Panc1 (cell line): ENCODE measurements at places on chromosomes 16 and 17. TPM values are rescaled to one million over a fixed set of nuclear protein-coding genes. Genes with fewer than 3 reads are reported as not detected.

GRCh38 chr17:69723316-69723715 lies 308.8 kb downstream of the MAP2K6 start:
- no peak for DNase-seq

GRCh38 chr16:88287219-88287618 lies 95.5 kb upstream of the ZNF469 start:
- no peak for DNase-seq

DNA sequence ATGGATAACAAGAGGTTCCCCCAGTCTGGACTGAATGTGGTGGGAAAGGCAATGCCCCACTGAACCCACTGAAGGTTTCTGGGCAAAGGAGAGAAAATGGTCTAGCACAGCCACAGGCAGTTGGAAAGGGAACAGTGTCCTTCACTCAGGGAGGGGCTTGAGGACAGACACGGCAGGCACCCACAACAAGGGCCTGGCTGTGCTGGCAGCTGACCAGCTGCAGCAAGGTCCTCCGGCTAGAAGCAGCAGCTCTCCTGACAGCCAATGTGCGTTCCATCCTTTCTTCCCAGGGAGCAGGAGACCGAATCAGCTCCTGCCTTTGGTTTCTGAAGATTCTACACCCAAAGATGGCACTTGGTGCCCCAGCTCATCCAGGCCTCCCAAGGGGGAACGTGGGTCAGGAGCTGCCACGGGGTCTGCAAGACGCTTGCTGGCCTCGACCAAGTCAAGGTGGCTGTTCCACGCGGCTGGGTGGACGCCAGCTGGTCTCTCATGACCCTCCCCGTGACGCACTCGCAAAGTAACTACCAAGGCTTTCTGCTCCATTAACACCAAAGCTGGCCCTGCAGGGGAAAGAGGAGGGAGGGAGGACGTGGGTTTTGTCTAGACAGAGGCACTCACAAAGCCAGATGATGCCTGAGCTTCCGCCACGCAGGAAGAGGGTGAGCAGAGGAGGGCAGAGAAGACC lies 11.1 kb downstream of the ABR start:
- DNase-seq = no peak

- no peak for DNase-seq
Observed at GRCh38 chr17:17783825-17784656, 52.7 kb downstream of the SREBF1 start.

GRCh38 chr17:77894126-77894956 lies 64.2 kb upstream of the TNRC6C start:
- DNase-seq = no peak

- DNase-seq = no peak
Observed at GRCh38 chr17:11238705-11239104, 2.3 kb upstream of the SHISA6 start.

GRCh38 chr17:31596382-31597323 lies 205.2 kb downstream of the RAB11FIP4 start:
- peak; percentile 78 for DNase-seq

GRCh38 chr17:36524428-36524876 lies 10.2 kb downstream of the MYO19 start:
- DNase-seq = no peak

DNA sequence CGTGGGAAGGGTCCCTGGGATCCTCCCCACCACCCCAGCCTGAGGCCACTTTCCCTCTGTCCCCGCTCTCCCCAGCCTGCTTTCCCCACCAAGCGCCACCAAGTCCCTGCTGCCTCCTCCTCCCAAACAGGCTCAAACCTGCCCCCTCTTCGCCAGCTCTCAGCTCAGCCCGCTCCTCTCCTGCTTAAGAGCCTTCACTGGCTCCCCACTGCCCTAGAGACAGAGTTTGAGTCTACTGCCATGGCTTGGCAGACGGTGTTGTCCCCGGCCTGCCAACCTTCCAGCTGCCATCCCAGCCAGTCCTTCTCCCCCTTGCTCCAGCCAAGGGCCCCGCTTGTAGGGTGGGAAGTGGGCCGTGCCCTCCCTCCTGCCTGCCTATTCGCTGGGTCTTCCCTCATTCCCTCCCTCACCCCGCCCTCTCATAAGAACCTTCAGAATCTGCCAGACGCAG lies 11.1 kb downstream of the IL4R start:
- DNase-seq = no peak

DNA sequence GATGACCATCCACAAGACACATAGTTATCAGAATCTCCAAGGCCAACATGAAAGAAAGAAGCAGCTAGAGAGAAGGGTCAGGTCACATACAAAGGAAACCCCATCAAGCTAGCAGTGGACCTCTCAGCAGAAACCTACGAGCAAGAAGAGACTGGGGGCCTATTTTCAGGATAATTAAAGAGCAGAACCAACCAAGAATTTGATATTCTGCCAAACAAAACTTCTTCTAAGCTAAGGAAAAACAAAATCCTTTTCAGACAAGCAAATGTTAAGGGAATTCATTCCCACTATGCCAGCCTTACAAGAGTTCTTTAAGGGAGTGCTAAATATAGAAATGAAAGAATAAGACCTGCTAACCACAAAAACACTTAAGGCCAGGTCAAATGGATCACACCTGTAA lies 47.8 kb downstream of the ITFG1 start:
- no peak for DNase-seq

- no peak for DNase-seq
Observed at GRCh38 chr16:87725596-87726235, 40.1 kb downstream of the KLHDC4 start.

DNA sequence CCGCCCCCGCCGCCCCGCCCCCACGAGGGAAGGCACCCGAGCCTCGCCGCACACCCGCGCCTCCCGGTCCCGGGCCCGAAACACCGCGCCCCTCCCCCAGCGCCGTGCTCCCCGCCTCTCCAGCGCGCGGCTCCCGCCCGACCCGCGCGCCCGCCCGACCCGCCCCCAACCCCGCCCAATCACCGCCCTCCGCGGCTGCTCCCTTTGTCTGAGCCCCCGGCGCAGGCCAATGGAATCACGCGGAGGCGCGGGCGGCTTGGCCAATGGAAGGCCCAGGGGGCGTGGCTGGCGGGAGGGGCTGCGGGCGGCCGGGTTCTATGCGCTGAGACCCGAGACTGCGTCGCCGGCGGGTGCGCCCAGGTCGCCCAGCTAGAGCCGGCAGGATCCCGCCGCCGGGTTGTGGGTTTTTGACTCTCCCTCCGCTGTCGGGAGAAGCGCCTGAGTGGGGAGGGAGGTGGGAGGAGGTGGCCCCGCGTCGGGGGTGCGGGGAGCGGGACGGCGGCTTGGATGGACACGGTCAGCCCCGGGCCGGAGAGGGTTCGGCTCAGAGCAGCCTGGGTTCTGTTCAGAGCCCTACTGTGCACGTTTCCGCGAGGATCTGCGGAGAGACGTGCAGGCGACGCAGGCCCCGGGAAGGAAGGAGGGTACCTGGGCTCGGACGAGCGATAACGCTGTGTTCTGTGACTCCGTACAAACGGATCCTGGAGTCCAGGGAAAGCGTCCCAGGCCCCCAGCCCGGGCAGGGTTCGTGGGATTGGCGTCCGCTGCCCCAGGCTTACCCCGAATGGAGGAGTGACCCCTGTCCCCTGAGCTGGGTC lies 49.0 kb upstream of the BAHCC1 start:
- no peak for DNase-seq

GRCh38 chr16:49510654-49511305 lies 137.2 kb downstream of the C16orf78 start:
- no peak for DNase-seq

DNA sequence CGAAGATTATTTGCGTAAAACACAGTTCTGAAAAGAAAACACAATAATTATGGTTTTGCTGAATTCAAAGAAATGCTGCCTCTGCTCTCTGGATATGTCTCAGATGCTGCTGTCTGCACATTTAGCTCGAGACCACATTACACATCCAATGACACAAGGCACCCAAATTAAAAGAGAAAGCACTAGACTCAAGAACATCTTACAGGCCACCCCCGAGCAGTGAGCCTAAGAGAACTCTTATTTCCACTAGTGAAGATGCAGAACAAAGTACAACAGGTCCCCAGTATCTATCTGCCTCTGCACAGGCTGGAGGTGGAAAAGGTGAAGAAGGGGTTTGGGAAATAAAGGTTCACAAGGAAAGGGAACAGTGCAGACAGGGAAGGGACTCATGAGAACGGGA lies 33.5 kb downstream of the GRB2 start:
- no peak for DNase-seq

DNA sequence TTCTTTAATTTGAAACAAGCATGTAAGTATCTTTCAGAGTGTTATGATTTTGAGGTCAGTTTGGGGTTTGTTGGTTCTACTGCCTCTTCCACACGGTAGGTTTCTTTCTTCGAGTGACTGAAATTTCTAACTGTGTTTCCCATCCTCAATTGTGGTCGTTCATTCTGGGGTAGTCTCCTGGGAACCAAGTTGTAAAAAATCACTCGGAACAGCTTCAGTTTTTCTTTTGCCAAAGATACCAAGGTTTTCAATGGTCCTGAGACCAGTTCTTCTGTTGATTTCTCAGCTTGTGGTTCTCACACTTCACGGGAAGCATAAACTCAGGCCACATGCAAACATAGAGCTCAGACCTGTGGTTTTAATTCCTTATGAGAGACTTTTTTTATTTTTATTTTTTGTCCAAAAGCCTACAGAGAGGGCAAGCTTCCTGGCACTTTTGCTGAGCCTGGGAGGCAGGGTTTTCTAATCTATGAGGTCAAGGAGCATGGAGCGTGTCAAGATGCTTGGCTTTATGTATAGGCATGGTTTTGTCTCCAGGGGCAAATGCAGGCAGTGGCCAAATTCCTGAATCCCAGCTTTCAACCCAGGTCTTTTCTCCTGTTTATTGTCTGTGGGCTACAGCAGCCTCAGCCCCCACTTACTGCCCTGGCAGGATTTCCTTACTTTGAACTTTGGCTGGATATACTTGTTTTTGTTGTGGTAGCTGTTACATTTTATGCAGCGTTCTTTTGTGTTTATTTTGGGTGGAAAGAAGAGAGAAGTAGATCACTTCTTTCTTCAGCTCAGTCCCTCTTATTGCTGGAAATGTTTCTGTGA lies 32.9 kb downstream of the HS3ST3A1 start:
- no peak for DNase-seq

DNA sequence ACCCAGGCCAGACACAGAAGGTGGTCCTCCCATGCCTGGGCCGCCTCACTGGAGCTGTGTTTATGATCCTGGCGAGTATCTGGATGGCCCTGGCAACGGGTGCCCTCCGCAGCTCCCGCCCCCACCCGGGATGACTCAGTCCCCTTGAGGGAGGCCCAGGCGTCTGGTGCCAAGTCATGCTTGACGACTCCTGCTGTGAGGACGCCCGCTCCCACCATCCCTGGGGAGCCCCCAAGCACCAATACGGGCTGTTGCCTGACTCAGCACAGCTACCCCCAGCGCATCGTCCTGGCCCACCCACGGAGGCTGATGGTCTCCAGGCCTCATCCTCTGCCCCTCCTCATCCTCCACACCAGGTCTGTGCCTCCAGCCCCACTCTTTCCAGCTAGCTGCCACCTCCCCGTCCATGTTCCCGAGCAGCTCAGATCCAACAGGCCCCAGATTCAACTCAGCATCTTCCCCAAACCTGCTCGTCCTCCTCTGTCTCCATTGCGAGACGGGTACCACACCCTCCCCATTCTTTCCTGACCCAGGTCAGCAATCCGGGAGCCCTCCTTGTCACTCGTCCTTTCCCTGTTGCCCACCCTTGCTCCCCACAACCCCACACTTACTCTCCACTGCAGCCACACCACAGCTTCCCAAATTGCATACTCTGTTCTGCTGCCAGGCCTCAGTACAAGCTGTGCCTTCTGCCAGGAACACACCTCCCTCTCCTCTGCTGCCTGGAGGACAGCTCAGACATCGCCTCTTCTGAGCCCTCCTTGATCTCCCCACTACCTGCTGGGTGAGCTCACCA lies 2.6 kb downstream of the CAMKK1 start:
- no peak for DNase-seq

DNA sequence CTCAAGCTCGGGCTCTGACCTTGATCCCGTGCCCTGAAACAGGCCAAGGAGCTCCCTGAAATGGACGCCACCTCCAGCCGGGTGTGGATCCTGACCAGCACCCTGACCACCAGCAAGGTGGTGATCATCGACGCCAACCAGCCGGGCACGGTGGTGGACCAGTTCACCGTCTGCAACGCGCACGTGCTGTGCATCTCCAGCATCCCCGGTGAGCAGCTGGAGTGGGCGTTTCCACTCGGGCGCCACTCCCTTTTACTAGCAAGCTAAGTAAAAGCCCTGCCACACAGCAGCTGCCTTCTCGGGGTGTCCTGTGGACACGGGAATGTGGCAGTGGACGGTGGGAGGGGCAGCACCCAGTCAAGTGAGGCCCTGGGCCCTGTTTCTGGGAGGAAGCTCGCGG lies 6.4 kb downstream of the NME3 start:
- no peak for DNase-seq

- no peak for DNase-seq
Observed at GRCh38 chr17:44113382-44113781, 10.1 kb downstream of the HDAC5 start.

GRCh38 chr17:45093444-45094110 lies 32.5 kb downstream of the NMT1 start:
- no peak for DNase-seq

- DNase-seq = no peak
Observed at GRCh38 chr17:18121144-18121910, 12.8 kb downstream of the MYO15A start.

DNA sequence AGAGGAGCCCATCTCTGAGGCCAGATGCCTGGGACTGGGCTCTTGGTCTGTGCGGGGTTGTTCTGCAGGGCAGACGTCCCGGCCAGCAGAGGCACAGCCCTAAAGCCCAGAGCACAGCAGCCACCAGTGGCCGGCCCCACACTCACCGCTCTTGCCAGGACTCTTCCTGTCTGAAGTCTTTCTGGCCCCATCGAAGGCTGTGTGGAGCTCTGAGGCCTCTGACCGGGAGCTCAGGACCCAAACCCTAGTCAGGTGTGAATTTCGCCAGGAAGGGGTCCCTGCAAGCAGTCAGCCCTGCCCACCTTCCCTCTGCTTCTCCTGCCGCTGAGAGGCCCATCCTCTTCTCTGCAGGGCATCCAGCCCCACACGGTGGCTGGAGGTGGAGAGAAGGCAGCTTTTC lies 10.7 kb downstream of the ACSF3 start:
- no peak for DNase-seq

DNA sequence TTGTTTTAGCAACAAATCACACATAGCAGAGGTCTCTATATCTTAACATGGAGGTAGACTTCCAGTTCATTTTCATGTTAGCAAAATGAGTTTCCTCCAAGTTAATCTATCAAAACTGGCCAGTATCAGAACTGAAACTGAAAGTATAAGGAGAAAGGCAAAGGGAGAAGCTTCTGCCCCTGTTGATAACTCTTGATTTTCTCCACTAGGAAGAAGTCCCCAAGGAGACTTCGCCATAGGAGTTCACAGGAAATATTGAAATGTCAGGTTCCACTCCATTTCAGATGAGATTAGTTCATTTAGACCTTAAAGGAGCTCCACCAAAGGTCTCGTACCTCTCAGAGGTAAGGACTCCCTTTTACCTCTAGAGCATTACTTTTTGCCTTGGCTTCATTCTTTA lies 1.2 kb upstream of the OGFOD3 start:
- DNase-seq = no peak

Gene SMTNL2
- not detected for total RNA-seq

Gene DNASE1L2
- 4.4 TPM for total RNA-seq

Gene CES1
- 27.5 TPM for total RNA-seq

Gene DNASE1
- 21.1 TPM for total RNA-seq

Gene CHST6
- 0.05 TPM for total RNA-seq

Gene C17orf50
- not detected for total RNA-seq

Gene SYT17
- 5.4 TPM for total RNA-seq

Gene GLP2R
- total RNA-seq = 0.08 TPM

Gene TBC1D3E
- total RNA-seq = not detected

Gene IGSF6
- total RNA-seq = 0.23 TPM

Gene TMIGD1
- not detected for total RNA-seq
